NCI-H69 (cell line): ENCODE measurements at places on chromosomes 2 and 18.
A peak's percentile ranks its signal among the peaks of the same experiment; 100 is the strongest.

- DNase-seq = no peak
Observed at GRCh38 chr2:182043861-182044260, 58.2 kb downstream of the PPP1R1C start.

DNA sequence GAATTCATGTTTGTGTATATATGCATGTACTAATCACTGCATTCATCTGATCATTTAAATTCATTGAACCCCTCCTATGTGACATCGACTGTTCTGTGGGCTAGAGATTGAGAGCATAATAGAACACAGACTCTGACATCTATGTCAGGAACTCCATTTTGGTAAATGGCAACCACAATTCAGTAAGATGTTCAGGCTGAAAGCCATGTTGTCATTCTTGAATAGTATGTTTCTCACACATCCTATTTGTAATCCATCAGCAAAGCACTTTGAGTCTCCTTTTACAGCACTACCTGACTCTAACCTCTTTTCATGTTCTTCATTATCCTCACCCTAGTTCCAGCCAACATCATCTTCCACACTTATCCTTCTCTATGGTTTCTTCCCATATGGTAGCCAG lies 413.8 kb upstream of the MEX3C start:
- DNase-seq = no peak

DNA sequence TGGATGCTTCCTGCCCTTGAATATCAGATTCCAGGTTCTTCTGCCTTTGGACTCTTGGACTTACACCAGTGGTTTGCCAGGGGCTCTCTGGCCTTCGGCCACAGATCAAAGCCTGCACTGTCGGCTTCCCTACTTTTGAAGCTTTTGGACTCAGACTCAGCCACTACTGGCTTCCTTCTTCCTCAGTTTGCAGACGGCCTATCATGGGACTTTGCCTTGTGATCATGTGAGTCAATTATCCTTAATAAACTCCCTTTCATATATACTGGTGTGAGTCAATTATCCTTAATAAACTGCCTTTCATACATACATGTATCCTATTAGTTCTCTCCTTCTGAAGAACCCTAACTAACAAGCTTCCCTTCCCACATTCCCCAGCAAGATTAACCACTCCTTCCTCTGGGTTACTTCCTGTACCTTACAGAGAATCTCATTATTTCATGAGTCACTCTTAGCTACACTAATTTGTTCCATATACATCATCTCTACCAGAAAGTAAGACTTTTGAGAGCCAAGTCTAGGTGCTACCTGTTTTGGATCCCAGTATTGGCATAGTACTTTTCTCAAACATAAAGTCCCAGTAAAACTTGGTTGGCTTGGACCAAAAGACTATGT lies 31.3 kb upstream of the LRATD1 start:
- no peak for DNase-seq

DNA sequence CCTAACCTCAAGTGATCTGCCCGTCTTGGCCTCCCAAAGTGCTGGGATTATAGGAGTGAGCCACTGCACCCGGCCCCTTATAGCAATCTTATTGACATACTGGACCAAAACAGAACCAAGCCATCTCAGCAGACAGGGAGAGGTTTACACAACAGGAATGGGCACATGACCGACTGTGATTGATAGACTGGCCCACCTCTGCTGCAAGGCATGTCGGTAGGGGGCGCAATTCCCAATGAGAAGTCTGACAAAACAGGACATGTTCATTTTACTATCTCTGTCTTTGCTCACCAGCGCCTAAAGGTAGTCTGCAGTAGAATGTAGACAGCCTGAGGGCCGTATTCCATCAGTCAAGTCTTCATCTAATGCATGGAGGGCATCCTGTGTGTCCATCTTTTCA lies 2.0 kb downstream of the LYPD6B start:
- DNase-seq = peak; percentile 59
